ENCODE measurements at places on chromosomes 6 and 20.
A peak's percentile ranks its signal among the peaks of the same experiment; 100 is the strongest.

GRCh38 chr20:4071178-4071693, 55.9 kb upstream of the RNF24 start:
- no peak for DNase-seq

- DNase-seq, result no peak
These were observed 8.7 kb upstream of the SYNDIG1 start for GRCh38 chr20:24460712-24461111.

- DNase-seq, result no peak
These were observed 11.8 kb upstream of the SPAG4 start for GRCh38 chr20:35603695-35604448.

- no peak for DNase-seq
These were observed 23.1 kb downstream of the SERPINB1 start for GRCh38 chr6:2818593-2818992.

GRCh38 chr6:169661391-169661756, 40.5 kb downstream of the WDR27 start:
- DNase-seq, result no peak

DNA sequence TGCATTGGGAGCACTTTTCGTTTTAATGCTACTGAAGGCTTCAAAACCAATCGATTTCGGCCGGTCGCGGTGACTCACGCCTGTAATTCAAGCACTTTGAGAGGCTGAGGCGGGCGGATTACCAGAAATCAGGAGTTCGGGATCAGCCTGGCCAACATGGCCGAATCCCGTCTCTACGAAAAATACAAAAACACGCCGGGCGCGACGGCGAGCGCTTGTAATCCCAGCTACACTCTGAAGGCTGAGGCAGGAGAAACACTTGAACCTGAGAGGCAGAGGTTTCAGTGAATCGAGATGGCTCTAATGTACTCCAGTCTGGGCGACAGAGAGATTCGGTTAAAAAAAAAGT, 58.4 kb downstream of the TRIM38 start:
- DNase-seq, result no peak

DNA sequence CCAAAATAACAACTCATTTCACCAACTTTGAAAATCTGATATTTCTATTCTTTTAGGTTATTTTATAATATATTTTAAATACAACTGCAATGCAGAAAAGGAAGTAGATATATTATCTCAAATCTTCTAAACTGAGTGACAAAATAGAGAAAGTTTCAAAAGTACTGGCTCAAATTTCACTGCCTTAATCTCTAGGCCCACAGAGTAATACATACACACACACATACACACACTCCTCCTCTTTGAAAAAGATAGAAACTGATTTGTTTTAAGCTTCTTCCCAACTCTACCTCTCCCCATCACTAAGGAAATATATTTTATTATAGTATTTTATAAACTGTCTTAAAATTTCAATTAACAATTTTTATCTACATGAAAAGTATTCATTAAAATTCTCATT, 36.2 kb downstream of the ARHGAP18 start:
- no peak for DNase-seq

DNA sequence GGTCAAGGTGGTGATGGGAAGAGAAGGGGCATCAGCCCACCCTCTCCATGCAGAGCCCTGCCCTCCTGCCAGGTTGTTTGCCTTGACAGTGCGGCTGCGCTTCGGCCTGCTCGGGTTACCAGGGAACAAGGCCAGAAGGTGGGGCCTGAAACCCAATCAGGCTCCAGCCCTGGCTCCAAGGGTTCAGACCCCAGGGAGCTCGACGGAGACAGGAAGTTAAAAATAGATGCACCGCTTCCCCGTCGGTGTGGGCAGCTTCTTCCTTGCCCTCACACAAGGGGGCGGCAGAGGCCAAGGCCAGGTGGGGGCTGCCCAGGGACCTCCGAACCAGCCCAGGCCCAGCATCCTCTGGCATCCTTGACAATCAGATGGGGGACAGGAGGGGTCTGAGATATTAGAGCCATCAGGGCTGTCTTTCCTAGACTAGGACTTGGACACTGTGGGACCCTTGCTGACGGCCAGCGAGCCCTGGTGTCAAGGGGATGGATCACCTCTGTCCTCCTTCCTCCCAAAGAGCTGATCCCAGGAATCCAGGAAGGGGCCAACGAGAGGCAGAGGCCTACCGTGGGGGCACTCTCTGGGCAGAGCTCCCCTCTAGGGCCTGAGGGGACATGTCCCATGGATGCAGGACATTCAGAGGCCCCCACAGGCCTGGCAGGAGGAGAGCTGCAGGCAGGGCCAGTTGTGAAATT, 65.2 kb downstream of the RIPOR3 start:
- DNase-seq, result peak; percentile 93

- no peak for DNase-seq
These were observed 180.2 kb downstream of the MAFB start for GRCh38 chr20:40508821-40509220.

DNA sequence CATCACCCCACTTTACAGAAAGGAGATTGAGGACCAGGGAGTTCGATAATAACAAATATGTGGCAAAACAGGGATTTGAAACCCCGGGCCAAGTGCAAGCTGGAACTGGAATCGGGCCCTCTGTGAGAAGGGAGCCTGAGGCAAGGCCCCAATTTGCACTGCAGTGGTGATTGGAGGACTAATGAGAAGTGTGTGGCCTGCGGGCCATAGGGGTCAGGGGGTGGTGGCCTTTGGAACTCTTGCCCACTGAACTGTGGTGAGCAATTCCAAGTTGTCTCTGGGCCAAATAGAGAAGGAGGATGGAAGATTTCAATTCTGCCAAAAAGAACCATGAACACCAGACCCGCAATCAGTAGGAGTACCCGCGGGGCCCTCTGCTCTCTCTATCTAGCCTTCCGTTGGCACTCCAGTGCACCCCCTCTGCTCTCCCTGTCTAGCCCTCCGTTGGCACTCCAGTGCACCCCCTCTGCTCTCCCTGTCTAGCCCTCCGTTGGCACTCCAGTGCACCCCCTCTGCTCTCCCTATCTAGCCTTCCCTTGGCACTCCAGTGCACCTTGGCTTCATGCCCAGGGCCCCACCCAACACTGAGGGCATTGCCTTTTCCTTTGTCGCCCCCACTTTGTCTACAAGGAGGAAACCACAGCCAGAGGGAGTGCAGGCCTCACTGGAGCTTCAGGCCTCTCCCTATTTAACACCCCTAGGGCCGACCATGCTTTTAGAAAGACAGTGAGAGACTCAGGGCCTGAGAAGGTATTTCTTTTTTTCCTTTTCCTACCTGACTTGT, 6.0 kb upstream of the PTPRA start:
- DNase-seq, result no peak

GRCh38 chr6:129709196-129709768, 695 bp downstream of the ARHGAP18 start:
- no peak for DNase-seq

DNA sequence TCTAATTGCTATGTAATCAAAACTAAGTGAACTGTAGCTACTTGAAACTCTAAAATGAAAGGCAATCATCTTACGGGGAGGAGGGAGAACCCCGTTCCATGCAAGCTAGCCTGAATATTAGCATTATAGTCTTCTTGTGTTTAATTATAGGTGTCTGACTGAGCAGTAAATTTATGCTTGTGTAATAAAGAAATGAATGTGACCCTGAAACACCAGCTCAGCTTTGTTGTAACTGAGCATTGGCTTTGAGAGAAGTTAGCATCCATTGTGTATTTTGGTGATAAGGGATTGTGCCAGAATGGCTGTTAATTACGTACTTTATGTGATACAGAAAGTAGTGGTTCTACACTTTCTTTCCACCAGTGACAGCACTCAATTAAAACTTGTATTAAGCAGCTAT, 86.9 kb downstream of the QKI start:
- no peak for DNase-seq

Measured in mesendoderm (in vitro differentiated cells).